MV-4-11 (cell line): ENCODE measurements at places on chromosomes 4 and X.

- DNase-seq, result no peak
These were observed 329.3 kb upstream of the RPS6KA3 start for GRCh38 chrX:20595928-20596575.

DNA sequence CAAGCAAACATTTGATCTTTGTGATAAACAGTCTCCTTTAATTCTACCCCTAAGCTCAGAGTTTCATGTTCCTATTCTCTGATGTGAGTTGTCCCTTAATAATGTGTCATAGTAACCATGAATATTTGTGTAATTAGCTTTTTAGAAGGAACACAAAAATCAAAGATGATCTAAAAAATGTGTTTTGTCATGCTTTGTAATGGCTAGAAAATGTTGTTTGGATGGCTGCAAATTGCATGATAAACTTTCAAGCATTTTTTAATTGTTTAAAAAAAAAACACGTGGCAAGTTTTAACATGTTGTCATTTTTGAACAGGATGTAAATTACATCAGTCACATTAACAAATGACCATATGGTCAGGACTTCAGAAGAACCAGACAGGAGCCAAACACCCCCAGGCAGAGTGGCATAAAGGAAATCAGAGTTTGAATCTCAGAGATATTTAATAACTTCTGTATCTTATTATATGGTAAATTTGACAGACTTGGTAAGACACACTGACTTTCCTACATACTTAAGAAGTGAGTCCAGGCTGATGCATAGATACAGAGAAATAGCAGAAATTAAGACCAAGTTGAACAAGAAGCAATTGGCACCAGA lies 223.9 kb upstream of the VEGFC start:
- DNase-seq, result no peak

- DNase-seq, result no peak
These were observed 279.0 kb upstream of the TACR3 start for GRCh38 chr4:103998756-103999155.

DNA sequence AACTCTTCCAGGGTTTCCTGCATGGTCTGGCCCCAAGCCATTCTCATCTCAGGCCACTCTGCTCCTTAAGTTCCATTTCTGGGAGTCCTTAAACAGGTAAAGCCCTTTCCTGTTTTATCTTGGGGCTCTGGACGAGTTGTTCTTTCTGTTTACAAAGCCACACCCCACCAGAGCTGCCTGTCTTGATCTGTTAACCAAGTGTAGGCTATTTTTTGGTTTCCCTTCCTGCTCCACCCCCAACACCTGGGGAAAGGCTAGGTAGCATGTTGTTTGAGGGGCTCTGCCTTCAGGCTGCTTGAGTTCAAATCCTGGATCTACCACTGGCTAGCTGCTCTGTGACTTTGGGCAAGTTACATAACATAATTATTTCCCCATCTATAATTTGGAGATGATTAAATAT lies 40.0 kb downstream of the ERVMER34-1 start:
- DNase-seq, result no peak

GRCh38 chrX:66074920-66075879 lies 35.3 kb upstream of the VSIG4 start:
- DNase-seq, result peak; percentile 91

DNA sequence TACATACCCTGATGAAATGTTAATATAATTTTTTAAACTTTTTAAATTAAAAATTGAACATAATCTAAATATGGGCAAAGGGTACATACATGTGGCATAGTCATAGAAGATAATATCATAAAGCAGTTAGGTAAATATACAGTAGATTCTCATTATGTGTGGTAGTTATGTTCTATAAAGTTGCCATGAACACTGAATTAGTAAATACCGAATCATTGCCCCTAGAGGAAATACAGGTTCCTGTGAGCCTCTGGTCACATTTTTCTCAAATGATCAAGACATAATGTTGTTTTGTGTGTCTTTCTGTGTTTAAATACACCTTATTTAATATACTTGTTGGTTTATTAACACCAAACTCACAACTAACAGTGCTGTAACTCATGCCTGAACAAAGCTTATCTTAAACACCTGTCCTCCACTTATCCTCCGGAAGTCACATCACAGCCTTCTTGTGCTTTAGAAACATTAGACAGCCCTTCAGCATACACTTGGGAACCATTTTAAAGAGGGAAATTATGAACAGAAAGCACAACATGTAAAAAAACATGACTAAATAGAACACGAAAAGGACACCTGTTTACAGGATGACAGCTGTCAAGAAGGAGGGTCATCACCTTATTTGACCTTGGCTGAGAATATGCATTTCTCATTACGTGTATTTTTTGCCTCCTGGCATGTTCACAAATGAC lies 169.4 kb upstream of the NAP1L5 start:
- no peak for DNase-seq

DNA sequence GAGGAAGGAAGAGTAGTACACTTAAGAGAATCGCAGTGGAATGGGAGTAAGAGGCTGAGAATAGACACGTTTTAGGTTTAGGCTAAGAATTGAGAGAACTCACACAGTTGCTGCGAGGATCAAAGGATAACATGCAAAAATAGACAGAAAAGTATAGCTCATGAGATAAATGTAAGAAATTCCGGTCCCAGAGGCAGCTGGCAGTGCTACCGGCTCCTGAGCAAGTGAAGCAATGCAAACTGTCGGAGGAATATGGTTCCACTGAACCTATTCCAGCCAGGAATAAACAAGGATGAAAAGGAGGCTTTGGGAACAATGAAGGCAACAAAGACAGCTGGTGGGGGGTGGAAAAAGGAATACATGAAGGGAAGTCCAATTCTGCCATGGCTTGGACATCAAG lies 191.8 kb downstream of the QDPR start:
- DNase-seq, result no peak

DNA sequence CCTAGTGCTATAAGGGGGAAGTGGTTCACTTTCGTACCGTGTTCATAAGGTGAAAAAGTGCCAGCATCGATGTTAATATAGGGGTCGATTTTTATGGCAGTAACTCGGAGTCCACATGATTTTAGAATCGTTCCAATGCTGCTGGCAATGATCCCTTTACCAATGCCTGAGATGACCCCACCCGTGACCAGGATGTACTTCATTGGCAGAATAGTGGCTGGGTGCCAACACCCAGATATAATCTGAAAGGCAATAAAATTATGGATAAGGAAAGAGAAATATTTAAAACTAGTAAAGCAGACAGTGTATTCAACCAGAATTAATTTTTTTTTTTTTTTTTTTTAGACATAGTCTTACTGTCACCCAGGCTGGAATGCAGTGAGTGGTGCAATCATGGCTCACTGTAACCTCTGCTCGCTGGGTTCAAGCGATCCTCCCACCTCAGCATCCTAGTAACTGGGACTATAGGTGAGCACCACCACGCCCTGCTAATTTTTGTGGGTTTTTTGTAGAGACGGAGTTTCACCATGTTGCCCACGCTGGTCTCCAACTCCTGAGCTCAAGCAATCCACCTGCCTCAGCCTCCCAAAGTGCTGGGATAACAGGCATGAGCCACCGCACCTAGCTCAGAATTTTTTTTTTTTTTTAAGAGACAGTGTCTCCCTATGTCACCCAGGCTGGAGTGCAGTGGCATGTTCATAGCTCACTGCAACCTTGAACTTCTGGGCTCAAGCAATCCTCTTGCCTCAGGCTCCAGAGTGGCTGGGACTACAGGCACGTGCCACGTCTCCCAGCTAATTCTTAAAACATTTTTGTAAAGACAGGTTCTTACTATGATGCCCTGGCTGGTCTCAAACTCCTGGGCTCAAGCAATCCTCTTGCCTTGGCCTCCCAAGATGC lies 9.5 kb downstream of the CTPS2 start:
- no peak for DNase-seq

- DNase-seq, result no peak
These were observed 15.5 kb downstream of the PAGE4 start for GRCh38 chrX:49844611-49845010.

DNA sequence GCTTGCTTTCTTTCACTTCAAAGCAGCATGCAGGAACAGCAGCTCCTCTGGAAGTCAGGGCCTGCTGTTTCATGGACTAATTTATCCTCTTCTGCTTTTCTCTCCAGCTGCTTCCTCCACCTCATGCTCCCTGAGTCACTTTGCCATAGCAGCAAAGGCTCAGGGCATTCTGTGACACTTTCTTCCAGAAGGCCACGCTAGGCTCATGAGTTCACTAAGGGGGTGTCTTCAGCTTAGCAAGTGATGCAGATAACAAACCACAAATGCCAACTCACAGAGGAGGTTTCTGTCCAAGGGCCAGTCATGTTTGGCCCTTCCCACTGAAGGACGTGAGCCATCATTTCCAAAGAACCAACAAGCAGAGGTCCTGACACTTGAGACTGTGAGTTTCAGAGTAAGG lies 200.2 kb downstream of the ADGRA3 start:
- peak; percentile 51 for DNase-seq

- DNase-seq, result no peak
These were observed 19.7 kb downstream of the CENPI start for GRCh38 chrX:101117701-101118100.

DNA sequence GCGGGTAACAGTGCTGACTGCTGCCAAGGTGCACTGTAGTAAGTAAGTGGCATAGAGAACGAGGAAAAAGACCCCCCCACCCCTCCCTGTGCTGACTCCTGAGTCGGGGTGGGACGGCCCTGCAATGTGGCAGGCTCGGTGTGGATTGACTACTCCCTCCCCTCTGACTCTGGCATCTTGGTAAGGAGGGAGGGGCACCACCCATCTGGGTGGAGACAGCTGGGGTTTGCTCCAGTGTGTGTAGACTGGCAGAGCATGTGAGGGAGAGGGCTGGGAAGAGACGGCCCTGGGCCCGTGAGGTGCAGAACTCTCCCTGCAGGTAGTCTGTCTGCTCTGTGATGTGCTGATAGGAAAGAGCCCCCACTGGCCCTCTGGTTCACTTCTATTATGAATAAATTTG lies 31.0 kb downstream of the NSG1 start:
- no peak for DNase-seq

DNA sequence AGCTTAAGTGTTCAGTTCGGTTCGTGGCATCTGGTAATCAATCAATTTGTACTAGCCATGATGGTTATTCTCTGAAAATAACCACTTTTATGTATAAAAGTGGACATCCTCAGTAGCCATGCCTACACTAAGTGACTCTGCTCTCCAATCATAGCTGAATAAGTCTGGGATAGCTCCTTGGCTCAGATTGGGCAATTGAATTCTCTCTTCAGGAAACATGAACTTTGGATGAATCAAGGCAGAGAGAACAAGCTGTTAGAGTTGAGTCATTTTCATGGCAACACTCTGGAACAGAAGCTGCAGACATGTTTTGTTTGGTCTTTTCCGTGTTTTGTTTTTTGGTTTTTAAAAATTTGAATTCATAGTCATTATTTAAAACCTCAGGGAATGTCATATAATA lies 66.8 kb upstream of the TMEM164 start:
- DNase-seq, result no peak

DNA sequence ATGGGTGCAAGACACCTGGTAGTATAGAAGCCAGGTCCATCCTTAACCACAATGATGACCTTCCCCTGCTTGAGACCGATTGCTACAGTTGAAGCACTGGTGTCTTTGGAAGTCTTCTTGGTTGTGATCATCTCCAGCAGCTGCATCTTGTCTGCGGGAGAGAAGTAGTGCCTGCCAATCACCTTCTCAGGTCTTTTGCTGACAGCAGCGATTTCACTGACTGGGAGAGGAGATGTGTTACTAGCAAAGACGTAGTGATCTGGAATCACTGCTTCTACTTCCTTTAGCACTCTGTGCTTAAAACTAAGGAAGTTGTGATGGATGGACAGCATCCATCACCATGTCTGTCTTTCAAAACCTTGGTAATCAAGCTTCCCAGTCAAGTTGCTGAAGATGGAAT lies 25.9 kb downstream of the CPE start:
- DNase-seq, result no peak

DNA sequence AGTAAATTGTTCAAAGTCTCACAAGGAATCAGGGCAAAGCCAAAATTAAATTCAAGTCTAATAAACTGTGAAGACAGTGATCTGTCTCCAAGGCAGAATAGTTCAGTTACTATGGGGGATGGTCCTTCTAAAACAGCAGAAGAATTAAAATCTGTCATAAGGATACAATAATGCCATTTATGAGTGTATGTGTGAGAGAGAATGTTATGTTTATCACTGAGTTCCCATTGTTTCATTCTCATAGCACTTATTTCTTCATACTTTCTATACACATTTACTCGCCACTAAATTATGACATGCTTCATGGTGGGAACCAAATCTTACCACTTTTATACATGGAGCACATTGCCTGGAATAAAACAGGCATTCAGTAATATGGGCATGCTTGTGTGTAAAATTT lies 102.5 kb downstream of the AMMECR1 start:
- DNase-seq, result no peak

DNA sequence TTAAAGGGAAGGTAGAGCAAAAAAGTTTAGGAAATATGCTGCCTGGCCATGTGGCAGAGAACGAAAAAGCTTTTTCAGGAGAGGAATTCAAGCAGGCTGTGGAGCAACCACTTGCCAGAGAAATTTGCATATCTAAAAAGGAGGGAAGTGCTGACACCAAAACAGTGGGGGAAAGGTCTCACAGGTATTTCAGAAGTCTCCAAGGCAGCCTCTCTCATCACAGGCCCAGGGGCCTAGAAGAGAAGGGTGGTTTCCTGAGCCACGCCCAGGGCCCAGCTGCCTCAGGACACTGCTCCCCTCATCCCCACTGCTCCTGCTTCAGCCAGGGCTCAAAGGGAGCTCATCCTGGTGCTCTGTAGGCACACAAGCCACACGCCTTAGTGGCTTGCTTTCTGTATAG lies 29.9 kb upstream of the STS start:
- no peak for DNase-seq

GRCh38 chr4:124997991-124998390 lies 285.5 kb upstream of the ANKRD50 start:
- no peak for DNase-seq

DNA sequence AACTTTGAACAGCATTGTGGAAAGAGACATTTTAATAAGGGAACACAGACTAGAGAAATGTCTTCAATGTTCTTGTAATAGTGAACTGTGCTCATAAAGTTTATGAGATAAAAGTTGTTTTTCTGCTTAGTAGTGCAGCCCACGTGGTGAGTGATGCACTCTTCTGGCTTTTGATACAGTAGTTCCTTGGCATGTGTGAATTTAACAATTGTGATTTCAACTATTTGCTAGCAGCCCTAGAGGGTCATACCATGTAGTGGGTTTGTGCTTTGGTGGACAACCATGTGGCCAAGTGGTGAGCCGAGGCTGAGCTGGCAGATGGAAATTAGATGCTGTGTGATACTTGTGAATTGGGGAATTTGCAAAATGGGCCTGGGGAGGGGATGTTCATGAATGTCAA lies 116.2 kb upstream of the SLC4A4 start:
- DNase-seq, result no peak

GRCh38 chr4:99655308-99656081 lies 2.1 kb downstream of the C4orf54 start:
- DNase-seq, result no peak

- no peak for DNase-seq
These were observed 7.5 kb upstream of the BCOR start for GRCh38 chrX:40104985-40105834.

DNA sequence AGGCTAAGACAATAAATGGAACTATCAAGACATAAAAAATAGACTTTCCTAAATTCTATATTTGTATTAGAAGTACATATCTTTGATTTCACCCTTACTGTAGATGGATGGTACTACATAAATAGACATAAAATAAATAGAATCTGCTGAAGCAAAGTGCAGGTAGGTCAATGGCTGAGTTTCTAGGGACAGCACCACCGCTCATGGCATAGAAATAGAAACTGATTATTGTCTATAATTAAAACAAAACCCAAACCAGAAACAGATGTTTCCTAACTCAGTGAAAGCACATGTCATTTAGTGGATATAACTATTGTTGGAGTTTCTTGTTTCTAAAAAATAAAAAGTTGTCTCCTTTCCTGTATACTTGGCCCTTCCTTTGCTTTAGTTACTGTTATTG lies 387.3 kb upstream of the ADGRL3 start:
- DNase-seq, result no peak

GRCh38 chrX:12327836-12328235 lies 189.6 kb downstream of the FRMPD4 start:
- DNase-seq, result no peak
